Esophagus squamous epithelium (tissue), 5 donors: ENCODE measurements at places on chromosomes 12 and 14.

GRCh38 chr12:46253544-46254162, 15.2 kb downstream of the SLC38A1 start:
- no peak for DNase-seq

- DNase-seq = no peak
These were observed 75.3 kb upstream of the DUSP6 start for GRCh38 chr12:89427508-89428156.

GRCh38 chr14:73795466-73795865, 56.2 kb upstream of the PTGR2 start:
- no peak for DNase-seq

- DNase-seq = no peak
These were observed 251.4 kb upstream of the ATP2B1 start for GRCh38 chr12:89960011-89960507.

DNA sequence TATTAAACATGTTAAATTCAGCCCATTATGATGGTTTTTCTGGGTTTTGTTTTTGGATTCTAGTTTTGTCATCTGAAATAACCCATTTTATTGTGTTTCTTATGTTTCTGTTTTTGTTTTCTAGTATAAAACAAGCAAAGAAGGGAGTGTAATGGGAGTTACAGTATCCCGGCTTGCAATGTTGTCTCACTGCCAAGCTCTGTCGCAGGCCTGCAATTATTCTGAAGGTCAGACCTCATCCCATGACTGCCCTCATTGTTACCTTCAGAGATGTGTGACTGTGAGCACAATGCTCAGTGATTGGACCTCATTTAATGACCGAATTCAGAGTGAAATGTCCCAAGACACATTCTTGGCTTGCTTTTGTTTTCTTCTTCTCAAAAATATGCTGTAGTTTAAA, 73.0 kb upstream of the ATF1 start:
- DNase-seq = no peak

- no peak for DNase-seq
These were observed 479 bp downstream of the GPR135 start for GRCh38 chr14:59464486-59465315.

DNA sequence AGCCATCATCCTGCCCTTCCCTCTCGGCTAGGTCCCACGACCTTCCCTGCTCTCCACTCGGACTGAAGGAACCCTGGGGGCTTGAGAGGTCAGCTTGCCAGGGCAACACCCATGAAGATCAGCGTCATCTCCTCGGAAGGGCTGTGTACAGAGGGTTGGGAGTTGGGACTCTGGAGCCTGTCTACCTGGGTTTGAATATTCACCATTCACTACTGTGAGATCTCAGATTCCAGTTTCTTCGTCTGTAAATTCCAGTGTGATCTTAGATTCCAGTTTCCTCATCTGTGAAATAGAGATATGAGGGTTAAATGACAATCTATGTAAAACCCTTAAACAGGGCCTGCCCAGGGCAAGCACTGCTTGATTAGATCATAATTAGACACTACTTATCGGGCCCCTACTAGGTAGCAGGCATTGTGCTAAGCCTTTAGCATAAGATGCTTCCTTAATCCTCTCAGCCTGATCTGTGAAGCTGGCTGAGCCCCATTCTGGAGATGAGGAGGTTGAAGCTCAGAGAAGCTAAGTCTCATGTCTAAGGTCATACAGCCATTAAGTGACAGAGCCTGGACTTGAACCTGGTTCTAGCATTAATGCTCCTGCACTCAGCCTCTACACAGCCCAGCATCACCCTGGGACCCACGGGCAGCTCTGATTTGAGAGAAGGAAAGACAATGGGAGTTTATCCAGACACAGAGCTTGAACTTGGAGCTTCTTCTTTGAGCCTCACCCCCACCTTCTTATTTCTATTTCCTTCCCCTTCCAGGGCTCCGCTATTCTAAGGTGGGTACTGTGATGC, 612 bp upstream of the ZDHHC22 start:
- DNase-seq = no peak

- DNase-seq = no peak
These were observed 5.0 kb downstream of the CDCA4 start for GRCh38 chr14:105015905-105016304.

GRCh38 chr12:117593815-117594400, 232.5 kb upstream of the NOS1 start:
- DNase-seq = no peak

DNA sequence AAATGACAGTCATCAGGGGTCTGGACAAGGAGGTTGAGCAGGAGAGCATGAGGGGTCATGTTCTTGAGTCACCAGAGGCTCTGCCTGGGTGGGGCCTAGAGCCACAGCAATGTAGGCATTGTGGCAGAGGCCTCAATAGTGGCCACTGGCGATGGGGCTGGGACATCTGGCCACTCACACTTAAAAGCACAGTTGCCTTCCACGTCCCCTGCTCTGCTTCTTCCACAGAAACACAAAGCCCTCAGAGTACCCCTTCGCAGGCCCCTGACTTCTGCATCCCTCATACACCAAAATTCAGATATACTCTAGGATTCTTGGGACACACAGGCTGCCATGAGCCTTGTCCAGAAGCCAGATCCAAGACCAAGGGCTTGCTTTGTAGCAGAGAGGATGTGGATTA, 2.2 kb downstream of the SLC10A1 start:
- no peak for DNase-seq

DNA sequence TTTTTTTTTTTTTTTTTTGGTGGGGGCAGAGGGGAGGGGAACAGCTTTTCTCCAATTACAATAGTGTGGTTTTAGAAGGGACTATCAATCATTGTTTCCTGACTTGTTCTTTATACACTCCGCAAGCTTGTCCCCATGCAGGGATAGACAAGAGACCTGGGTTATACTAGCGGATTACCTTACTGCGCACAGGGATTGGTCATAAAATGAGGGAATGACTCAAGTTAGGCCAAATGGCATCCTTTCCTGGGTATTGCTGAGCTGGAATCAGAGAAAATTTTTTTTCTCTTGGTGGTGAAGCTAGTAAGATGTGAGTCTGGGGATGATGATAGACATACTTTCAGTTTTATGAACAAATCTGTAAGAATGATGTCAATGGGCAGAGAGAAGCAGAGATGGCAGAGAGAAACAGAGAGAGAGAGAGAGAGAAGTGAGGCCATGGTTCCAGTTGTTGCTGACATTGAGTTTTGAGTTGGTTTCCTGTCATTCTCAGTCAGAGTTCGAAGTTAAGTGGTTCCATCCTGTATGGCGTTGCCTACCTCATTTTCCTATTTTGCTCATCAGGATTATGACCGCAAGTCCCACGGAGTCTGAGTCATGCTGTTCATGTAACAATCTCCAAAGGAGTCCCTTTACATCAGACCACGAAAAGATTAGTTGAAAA, 59.1 kb upstream of the OTOGL start:
- no peak for DNase-seq

DNA sequence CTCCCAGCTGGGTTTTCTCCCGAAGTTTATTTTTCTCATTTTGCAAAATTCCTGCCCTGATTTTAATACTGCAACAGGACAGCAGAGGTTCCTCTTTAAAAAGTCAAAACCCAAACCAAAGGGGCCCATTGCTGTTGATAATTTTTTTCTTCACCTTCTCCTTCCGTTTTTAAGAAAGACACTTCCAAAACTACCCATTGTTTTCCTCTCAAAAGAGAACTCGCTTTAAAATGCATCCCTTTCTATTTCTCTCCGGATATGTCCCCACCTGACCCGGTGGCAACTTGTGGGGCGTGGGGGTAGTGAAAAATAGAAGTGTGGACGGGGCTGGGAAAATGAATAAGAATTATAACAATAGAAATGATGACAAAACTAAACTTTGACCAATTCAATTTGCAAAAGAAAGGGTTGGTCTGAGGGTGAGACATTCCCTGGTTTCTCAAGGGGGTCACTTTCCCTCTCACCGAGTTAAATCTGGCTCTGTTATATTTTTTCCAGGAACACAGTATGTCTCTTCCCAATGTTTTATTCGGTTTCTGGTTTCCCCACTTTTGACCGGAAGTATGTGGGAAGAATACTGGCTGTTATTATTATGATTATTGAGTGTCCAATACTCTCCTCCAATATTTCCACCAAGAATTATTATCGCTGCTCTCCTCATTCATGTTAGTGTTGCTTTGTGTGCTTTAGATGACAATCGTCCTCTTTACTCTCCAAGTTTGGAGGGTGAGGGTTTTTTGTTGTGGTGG, 4.1 kb upstream of the TBX5 start:
- DNase-seq = no peak

DNA sequence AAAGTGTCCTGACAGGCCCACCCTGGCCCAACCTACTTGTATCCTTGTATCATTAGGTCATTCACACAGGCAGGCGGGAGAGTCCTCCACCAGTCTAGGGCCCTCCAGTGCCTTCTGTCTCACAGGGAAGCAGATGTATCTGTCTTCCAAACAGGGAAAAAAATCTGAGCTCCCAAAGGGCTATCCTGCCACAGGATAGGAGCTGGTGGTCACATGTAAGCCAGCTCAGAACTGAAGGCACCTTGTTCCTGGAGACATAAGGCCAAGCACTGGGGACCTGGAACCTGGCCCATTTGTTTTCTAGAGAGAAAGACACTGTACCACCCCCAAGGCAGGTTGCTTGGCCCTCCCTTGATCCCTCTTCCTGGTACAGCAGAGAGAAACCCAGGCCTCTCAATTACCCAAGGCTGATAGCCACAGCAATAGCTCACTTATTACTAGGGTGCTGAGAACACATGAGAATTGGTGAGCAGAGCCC, 19.4 kb upstream of the PLEKHH1 start:
- DNase-seq = no peak
